ENCODE measurements at places on chromosomes 5 and 9.

DNA sequence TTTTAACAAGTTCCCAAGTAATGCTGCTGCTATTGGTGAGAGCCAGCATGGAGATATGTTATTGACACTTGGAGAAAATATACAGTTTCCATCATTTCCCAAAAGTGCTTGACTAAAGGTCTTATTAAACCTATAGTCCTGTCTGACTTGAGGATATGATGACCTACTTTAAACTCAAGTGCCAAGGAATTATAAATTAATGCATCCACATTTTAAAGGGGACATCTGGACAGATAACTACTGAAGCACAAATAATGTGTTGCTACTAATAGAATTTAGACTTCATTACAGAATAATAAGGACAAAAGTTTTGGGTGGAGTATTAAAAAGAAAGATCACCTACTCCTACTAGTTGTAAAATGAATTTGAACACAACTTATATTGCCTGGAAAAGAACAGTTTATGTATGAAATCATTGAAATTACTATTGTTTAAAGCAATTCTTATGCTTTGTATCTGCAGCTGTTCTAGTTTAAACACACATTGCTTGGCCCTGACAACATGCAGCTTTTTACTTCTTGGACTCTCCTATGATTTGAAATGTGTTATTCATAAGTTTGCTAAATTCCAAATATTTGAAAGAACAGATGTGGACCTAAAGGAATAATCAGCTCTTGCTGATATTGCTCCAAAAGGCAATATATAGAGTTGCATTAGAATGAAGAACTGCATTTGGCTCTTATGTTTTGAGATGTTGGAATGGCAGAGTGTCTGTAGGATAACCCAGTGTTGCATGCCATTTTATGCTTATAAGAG lies 73.4 kb downstream of the SGCD start:
- DNase-seq: no peak

GRCh38 chr5:172173564-172174153 lies 14.4 kb downstream of the STK10 start:
- DNase-seq: peak; percentile 92

DNA sequence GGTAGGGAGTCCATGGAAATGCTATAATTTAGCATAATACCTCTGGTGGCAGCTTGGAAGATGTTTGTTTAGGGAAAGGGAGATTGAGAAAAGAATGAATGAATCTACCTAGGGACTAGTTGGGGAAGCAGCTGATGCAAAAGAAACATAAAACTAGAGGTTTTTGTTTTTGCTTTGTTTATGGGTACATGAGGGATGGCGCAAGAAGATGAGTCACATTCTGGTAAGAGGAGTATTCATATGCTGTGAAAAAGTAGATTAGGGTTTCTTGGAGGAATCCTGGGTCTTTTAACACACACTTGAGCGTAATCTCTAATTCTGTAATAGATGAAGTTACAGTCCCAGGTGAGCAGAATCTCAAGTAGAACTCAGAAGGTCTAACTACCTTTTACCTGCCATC lies 17.1 kb downstream of the C9orf43 start:
- peak; percentile 66 for DNase-seq

GRCh38 chr9:36551129-36551528 lies 21.6 kb upstream of the MELK start:
- no peak for DNase-seq

- DNase-seq: no peak
These were observed 30.0 kb upstream of the CLINT1 start for GRCh38 chr5:157888814-157889532.

GRCh38 chr5:102758576-102758975 lies 3.5 kb downstream of the PAM start:
- peak; percentile 19 for DNase-seq

DNA sequence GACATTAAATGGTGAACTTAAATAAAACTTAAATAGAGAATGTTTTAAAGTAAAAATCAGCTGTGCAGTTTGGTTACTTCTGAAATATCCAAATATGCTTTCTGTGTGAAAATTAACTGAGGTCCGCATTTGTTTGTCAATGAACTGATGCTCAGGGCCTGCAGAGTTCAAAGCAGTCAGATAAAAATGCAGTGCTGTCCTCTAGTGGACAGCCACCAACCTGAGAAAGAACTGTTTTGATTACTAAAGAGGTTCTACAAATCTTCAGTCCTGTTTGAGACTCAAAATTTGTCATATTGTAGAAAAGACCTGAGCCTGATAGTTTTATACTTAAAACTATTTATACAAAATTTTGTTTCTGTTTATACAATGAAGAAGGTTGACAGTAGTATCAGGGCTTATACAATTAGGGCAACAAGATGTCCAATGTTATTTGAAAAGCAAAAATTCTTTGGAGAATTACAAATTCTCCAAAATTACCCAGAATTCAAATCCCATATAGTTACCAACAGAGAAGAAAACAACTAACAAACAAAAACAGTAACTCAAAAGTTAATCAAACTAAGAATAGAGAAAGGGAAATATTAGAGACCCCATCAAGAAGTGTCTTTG lies 232.3 kb upstream of the TBCA start:
- DNase-seq: peak; percentile 41

- peak; percentile 84 for DNase-seq
These were observed 33.1 kb downstream of the RASA1 start for GRCh38 chr5:87300744-87301143.

- DNase-seq: no peak
These were observed 9.7 kb upstream of the PRKACG start for GRCh38 chr9:69023650-69024049.

DNA sequence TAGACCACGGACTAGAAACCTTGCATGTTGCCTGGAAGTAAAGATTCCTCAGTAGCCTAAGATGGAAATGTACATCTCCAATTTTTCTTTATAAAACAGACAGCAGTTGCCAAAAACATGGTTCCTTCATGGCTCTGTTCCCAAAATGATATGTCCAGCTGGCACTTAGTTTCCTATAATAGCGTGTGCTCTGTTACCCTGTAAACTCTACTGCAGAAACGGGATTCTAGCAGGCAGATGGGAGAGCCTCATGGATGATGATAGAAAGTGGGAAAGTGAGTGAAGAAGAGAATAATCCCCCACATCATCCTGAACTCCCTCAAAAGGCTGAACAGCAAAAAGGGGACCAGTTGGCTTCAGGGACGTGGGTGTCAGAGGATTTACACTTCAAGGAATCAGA lies 118.2 kb downstream of the FRMD3 start:
- DNase-seq: no peak

- DNase-seq: peak; percentile 28
These were observed 98.7 kb downstream of the CDK5RAP2 start for GRCh38 chr9:120481248-120481647.

- DNase-seq: no peak
These were observed 5.1 kb upstream of the POU5F2 start for GRCh38 chr5:93746406-93747056.

DNA sequence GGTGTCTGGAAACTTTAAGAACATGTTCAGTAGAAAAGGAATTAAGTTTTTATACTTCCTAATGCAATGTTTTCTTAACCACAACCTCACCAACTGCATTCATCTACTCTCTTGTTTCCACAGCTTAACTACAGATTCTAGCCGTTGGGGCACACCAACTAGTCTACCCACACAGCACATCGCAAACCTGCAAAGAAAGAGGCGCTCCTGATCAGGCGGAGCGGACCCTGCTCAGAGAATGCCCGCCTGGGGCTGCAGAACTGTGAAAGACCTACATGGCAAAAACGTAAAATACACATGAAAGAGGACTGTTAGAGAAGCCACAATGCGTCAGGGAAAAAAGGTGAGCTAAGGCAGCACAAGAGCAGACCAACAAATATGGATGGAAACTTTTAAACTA lies 75.4 kb upstream of the RAPGEF6 start:
- DNase-seq: no peak

DNA sequence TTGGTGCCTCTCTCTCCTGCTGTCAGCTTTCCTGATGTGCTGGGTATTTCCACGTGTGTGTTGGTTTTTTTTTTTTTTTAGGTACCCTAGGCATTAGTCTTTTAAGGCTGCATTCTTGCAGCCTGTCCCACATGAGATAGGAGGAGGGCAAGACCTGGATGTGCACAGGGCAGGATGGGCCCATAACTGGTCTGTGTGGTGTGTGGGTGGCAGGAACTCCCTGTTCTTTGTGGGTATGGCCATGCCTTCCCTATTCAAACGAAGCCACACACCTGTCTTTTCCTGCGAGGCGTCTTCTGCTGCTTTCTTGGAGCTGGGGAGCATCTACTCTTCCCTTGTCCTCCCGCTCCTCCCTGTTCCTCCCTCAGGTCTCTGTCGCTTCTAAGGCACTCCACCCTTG lies 6.8 kb downstream of the SYK start:
- no peak for DNase-seq

DNA sequence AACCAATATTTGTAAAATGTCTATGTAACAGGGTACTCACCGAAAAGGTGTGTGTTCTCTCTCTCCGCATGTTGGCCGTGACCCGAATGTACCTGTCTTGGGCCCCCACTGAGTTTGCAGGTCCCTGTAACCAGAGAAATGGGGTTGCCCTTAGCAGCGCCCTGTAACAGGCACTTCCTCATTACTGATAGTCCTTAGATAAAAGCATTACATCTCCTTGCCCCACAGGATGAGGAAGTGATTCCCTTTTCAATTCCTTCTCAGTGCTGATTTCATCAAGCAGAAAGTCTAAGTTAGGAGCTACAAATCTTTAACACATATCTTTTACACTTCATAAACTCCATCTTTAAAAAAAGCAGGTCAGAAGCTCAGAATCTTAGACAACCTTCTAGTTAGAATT lies 15.2 kb upstream of the HMHB1 start:
- DNase-seq: peak; percentile 75

DNA sequence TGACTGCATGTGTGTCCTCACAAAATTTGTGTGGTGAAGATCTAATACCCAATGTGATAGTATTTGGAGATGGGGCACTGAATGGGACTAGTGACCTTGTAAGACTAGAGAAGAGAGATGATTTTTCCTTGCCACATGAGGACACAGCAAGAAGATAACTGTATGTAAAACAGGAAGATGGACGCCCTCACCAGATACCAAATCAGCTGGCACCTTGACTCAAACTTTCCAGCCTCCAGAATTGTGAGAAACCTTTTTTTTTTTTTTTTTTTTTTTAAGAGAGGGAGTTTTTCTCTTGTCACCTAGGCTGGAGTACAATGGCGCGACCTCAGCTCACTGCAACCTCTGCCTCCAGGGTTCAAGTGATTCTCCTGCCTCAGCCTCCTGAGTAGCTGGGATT lies 40.3 kb downstream of the UBTD2 start:
- DNase-seq: no peak

DNA sequence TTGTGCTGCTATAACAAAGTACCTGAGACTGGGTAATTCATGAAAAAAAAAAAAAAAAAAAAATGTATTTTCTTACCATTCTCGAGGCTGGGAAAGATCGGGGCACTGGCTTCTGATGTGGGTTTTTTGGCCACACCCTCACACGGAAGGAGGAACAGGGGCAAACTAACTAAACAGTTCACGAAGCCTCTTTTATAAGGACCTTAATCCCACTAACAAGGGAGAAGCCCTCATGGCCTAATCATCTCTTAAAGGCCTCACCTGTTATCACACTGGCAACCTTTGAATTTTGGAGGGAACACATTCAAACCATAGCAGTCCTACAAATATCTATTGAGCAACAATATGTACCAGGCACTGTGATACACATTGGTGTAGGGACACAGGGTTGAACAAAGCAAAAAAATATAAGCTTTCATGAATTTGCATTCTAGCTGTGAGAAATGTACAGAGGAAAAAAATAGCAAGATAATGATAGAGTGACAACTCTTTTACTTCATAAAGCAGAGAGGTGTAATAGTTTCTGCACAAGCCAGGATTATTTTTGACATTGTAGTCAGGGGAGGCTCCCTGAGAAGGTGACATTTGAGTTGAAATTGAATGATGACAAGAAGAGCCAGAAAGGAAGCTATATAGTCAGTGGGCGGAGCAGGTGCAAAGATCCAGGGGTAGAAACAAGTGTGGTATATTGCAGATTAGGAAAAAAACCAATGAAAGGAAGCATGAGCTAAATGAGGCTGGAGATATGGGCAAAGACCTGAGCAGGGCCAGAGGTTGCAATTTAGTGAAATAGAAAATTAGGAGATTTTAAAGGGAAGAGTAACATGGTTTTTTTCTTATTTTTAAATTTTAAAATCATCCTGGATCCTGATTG lies 68.1 kb upstream of the GRAMD2B start:
- DNase-seq: no peak

DNA sequence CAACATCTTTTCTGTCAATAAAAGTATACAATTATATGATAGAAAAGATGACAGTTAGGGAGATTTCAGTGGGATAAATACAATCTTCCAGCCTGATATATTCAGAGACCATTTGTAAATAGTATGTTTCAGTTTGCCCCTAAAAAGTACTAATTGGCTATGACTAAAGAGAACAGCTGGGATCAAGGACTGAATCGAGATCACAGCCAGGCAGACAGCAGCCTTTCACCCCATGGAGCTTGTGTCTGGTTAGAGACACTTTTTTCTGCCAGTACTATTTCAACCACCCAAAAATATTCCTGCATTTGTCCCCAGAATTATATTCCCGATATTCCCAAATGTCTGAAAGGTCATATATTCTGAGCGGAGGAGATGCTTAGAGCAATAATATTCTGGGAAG lies 577.3 kb upstream of the TLE4 start:
- no peak for DNase-seq

DNA sequence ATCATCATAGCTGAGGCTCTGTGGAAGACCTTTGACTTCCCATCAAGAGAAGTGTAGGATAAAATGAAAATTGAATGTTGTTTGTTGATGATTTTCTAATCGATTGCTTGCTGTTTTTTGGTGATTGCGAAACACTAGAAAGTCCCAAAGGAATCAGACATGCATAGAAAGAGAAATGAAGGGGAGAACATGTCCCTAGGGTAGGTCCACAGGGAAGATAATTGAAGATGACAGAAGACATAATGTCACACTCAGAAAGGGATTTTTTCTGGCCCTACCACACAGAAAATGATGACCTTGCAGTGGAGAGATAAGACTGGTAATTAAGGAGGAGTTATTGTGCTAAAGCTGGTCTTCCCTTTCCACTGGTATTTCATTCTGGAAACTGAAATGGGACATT lies 62.8 kb downstream of the INSYN2B start:
- DNase-seq: peak; percentile 63

- DNase-seq: no peak
These were observed 350.8 kb downstream of the DMRT2 start for GRCh38 chr9:1400983-1401382.

All from suppressor macrophage treated with lipopolysaccharide for 4 hours (primary cell).